RPMI7951 (cell line): ENCODE measurements at places on chromosomes 16 and 17. TPM values are rescaled to one million over a fixed set of nuclear protein-coding genes. Genes with fewer than 3 reads are reported as not detected.

- no peak for DNase-seq
These were observed 30.7 kb upstream of the SOX9 start for GRCh38 chr17:72090108-72090507.

GRCh38 chr16:74771656-74772315, 2.8 kb downstream of the FA2H start:
- no peak for DNase-seq

DNA sequence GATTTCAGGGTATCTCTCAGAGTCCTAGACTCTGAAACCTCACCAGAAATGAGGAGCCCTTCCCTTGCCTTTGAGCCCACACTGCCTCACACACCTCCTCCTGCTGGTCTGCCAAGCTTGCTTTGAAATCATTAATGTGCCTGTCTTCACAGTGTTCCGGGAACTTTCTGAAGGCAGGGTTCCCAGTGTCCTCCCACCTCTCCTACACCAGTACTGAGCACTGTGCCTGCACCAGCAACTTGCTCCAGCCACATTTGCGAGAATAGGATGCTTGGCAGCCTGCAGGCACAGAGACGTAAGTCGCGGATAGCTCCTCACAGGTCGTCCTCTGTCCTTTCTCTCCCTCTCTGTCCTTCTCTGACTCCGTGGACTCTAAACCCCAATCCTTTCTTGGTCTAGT, 408.4 kb upstream of the EEF2KMT start:
- no peak for DNase-seq

GRCh38 chr16:59169168-59169567, 435.1 kb upstream of the GOT2 start:
- no peak for DNase-seq

DNA sequence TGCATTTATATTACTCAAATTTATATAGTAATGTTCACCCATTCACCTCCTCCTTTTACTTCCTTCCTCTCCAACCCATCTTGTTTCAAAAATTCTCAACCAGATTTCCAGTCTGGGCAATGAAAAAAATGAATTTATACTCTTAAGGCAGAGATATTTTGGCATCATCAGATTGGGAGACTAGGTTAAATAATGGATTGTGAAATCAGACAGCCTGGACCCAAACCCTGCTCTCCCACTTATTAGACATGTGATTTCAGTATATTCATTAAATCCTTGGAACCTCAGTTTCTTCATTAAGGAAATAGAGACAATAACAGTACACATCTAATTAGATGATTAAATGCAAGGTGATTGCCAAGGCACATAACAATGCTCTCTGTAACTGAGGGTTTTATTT, 7.8 kb downstream of the ACSM1 start:
- no peak for DNase-seq

The CA10 gene
- not detected in 2 replicates for total RNA-seq

The KRTAP4-9 gene
- total RNA-seq: not detected in 2 replicates

The GAS2L2 gene
- total RNA-seq: not detected in 2 replicates

The MFAP4 gene
- total RNA-seq: 4.7 and 5.2 TPM in 2 replicates

The PLEKHG4 gene
- total RNA-seq: 2.9 and 4.9 TPM in 2 replicates
